Stimulated activated CD8-positive, alpha-beta memory T cell treated with anti-CD3 and anti-CD28 coated beads, Interleukin-7, amount 100 ng/mL, for 1 hour (primary cell): ENCODE measurements at places on chromosomes 6 and 20.

- DNase-seq: no peak
Measured at GRCh38 chr20:32980131-32980941, 23.9 kb downstream of the SUN5 start.

DNA sequence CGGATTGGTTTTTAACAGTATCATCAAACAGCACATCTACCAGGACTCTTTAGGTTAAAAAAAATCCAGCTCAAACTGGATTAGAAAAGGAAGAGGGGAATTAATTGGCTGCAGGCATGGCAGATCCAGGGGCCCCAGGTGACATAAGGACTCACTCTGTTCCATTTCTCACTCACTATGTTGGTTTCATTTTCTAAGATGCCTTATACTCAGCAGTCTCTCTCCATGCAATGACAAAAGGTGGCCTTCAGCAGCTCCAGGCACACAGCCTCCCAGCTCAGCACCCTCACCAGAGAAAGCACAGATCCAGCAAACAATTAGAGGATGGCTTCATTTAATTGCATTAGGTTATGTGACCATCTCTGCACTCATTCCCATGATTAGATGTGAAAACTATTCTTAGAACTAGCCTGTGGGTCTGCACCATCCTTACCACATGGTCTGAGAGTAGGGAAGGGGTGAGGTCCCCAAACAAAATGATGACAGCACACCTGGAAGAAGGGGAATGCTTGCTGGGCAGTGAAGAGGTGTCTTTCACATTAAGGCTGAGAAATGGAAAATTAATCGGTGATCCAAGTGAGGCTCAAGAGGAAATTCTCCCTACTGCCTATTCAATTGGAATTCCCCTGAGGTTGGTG lies 243.1 kb downstream of the CDH26 start:
- DNase-seq: no peak

DNA sequence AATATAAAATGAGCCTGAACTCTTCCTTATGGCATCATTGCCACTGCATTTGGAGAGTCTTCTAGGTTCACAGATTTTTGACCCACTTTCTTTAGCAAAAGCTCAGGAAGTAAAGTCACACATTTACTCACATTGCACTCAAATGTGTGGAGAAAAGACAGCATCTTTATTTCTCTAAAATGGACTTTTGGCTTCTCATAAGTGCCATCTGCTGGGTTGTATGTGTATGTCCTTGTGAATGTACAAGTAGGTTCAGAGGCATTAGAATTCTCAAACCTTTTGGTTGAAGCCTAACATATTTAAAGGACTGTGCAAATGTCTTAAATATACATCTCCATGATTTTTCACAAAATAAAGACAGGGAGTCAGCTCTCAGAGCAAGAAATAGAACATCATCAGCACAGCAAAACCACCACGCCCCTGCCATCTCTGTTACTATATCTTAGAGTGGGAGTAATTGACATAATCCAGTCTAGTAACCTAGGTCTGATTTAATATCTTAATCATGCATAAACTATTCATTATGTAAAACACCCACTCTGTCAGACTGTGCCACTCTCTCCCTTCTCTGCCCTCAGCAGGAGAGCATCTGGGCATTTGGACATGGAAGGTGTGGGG lies 42.2 kb upstream of the SPTLC3 start:
- DNase-seq: no peak

GRCh38 chr6:87714093-87714842 lies 12.2 kb upstream of the AKIRIN2 start:
- no peak for DNase-seq

GRCh38 chr6:22300273-22300998 lies 3.6 kb upstream of the PRL start:
- no peak for DNase-seq

DNA sequence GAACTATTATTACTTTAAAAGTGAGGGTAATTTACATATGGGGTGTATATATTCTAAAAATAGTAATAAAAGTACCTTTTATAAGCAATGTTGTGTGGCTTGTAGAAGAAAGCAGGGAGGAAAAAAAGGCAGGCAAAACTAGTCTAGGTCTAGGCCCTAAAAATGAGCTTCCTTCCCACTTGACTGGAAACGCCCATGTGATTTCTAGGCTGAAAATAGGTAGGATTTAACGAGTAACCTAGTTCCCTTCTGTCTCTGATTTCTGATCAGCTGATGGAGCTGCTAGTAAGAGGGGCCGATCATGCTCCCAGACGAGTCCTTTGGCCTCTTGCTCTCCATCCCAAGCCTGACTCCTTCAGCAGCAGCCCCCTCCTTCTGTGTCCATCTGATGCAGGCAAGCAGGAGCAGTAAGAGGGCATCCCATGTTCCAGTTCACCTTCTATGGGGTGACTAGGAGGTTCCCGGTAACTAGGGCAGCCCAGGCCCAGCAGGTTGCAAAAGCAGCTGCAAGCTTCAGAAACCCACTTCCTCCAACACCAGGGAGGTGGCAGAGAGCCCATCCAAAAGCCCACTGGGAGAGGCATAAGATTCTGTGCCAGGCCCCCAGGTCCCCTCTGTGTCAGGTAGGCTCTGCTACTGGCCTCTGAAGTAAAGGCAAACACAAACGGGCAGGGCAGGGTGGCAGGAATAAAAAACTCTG lies 24.4 kb downstream of the TBC1D20 start:
- DNase-seq: no peak

- DNase-seq: no peak
Measured at GRCh38 chr6:5215799-5216198, 45.0 kb downstream of the LYRM4 start.

DNA sequence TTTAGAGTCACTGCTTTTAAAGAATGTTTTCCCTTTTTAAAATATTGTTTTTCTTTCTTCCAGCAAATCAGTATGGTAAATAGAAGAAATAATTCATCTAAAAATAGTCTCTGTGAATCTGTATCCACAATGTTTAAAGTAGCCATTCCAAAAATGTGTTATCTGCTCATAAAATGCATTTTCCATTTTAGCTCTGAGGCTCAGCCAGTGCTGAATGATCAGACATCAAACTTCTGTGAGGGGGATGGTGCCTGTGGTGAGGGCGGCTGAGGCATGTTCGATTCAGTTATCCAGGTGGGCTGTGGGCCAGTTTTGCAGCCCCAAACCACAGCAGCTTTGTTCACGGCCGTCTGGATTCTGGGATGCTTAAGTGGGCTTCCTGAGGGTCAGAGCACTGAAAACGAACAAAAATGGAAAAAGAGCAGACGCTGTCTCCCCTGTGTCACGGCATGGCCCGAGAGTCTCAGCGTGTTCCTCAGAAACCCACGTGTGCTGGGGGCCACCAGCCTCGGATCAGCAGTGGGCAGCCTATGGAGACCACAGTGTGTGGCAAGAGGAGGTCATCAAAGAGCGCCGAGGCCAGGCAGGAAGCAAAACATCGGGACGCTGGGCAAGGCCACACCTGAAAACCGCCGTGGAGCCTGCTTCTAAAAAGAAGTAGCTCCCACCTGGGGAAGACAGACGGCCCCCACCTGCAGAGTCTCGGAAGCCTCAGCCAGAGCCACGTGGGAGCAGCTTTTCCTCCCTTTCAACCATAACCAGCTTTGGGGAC lies 134.9 kb upstream of the THBS2 start:
- no peak for DNase-seq

GRCh38 chr6:62285612-62286469 lies at the start of gene KHDRBS2:
KHDRBS2 (minus strand) TSS chr6:62286225.
- DNase-seq: no peak

- no peak for DNase-seq
Measured at GRCh38 chr6:166638573-166638964, 11.5 kb upstream of the RPS6KA2 start.

- no peak for DNase-seq
Measured at GRCh38 chr20:13142143-13142542, 78.9 kb upstream of the ISM1 start.
